Neural progenitor cell (in vitro differentiated cells): ENCODE measurements at places on chromosomes 6 and 20. TPM values are rescaled to one million over a fixed set of nuclear protein-coding genes. Genes with fewer than 3 reads are reported as not detected.
A peak's percentile ranks its signal among the peaks of the same experiment; 100 is the strongest.

TENT5A gene
- 8.7 and 11.7 TPM in 2 replicates for total RNA-seq

DNA sequence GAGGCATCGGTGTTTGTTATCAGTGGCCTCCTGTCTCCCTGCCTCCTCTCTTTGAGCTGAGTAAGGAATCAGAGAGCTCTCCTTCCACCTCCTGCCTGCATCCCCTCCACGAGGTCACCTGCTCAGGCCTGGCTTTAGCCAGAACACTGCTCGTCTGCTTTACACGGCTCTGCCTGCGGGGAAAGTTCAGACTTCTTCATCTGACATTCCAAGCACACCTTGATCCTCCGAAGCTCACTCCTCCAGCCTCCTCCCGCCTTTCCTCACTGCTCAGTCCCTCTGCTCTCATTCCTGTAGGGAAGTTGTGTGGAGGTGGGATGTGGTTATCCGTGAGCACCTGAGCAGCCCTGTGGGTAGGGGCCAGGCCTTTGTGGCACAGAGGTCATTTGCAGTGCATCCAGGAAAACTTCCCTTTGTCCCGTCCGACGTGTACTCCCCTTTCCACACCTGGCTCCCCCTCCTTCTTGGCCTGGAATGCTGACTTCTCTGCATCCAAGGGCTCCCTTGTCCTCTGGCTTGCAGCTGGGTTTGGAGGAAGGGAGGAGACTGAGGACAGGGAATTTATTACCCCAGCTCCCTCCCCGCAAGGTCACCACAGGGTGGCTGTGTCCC, 12.8 kb upstream of the CCDC167 start:
- peak; percentile 34 for DNase-seq

GRCh38 chr20:50837532-50838321, 42.9 kb downstream of the BCAS4 start:
- no peak for DNase-seq

- DNase-seq, result no peak
Measured at GRCh38 chr6:34563513-34563870, 7.4 kb upstream of the SPDEF start.

TMEM151B gene
- 0.13 and 1.4 TPM in 2 replicates for total RNA-seq

DNA sequence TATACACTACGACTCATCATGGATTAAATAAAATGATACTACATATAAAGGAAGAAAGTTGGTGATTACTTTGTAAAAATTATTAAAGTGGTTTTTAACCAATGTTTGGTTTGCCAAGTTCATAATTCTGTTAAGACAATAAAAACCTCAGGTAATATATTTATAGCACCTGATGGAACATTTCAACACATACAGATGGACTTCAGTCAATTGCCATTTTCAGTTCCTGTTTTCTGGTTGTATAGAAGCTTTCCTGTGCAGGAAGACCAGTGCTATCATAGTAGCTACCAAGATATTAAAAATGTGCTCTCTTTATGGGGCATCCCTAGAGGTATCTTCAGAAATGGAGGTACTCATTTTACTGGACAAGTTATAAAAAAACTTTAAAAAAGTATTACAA, 1686.4 kb downstream of the GRIK2 start:
- no peak for DNase-seq

RSPO3 gene
- 0.81 and 2.4 TPM in 2 replicates for total RNA-seq

BPIFB4 gene
- not detected in 2 replicates for total RNA-seq

RAB32 gene
- total RNA-seq, result 4.3 and 6.6 TPM in 2 replicates

- peak; percentile 63 for DNase-seq
Measured at GRCh38 chr6:44247338-44248302, 719 bp downstream of the HSP90AB1 start.

DNA sequence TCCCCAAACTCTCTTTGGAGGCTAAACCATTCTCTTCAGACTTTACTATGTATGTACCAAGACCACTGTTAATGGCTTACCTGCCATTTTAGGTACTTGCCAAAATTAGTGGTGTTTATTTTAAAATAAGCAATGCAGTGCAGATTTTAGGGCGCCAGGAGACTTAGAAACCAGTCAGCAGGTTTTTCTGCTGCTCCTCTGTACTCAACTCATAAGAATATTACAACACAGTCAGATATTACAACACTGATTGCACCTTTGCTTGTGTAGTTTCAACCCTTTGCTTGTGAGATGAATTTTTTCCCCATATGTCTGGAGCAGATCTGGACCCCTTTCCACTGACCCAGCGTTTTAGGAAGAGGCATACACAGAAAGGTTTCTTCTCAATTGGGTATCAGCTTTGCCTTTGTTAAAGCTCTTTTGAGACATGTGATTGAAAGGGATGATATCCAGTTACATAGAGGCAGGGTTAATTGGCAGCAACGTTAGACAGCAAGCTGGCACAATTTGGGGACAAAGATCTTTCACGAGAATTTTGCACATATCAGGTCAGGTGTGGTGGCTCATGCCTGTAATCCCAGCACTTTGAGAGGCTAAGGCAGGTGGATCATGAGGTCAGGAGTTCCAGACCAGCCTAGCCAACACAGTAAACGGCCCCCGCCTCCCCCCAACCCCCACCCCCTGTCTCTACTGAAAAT, 6.2 kb downstream of the TTPAL start:
- no peak for DNase-seq

DNA sequence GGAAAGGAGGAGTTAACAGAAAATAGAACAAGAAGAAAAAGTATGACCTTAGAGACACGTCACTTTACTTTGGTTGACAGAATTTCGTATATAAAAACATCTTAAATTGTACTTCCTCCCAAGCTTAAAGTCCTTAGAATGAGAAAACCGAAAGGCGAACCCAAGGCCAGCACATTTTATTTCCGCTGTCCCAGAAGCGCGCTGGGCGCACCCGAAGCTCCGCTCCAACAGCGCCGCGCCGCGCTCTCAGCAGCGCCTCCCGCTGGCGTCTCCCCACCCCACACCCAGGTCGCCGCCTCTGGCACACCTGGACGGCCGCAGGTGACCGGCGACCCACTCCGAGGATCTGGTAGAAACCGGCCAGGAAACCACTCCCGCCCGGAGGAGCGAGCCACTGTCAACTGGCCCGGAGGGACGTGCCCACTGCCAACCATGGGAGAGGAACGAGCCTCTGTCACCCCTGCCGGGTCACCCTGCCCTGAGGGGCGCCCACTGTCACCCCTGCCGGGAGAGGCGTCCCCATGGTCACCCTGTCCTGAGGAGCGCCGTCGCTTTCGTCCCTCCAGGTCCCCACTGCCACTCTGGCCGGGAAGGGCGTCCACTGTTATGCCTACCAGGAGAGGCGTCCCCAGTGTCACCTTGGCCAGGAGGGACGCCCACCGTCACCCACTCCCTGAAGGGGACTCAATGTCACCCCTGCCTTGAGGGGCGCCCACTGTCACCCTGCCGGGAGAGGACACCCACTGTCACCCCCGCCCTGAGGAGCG, 824 bp downstream of the MPC1 start:
- DNase-seq, result peak; percentile 73

DNA sequence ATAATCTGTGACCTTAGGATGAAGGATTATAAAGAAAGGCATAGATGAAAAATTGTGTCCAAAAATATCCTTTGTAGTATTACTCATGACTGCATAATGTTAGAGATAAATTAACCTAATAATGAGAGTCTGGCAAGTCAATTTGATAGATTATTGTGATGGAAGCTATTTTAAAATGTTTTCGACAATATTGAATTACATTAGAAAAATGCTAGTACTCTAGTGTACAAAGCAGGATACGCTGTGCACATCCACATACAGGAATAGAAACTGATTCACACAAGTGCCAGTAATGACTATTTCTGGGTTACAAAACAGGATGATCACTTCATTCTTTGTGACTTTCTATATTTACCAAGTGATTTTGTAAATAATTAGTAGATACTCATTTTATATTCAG, 3.3 kb downstream of the SLC17A2 start:
- no peak for DNase-seq

DNA sequence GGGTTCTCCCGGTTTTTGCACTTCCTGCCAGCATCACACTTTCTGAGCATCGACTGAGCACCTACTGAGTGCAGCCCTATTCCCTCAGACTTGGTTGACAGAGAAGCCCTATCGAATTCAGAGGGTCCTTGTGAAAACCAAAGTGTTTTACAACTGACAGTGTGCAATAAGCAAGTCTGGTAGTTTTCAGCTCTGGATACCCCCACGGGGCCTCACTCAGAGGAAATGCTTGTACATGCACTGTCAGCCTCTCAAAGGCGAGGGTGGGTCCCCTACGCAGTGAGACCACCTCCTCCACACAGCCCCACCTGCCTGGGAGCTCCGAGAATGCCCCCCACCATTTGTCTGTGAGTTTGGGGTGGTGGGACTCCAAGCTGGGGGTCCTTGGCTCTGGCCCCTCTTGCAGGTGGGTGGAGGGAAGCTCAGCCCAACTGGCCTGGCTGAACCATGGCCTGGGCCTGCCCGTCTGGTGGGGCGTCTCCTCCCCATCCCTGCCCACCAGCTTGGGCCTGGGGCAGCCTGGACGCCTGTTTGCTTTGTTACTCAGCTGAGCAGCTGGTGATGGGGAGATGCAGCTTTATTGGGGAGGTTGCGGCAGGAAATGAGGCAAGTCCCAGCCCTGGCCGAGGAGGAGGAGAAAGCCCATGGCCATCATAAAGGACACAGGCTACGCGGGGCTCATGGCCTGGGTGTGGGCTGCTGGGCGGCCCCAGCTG, 1.7 kb downstream of the SPDEF start:
- DNase-seq, result no peak

DNA sequence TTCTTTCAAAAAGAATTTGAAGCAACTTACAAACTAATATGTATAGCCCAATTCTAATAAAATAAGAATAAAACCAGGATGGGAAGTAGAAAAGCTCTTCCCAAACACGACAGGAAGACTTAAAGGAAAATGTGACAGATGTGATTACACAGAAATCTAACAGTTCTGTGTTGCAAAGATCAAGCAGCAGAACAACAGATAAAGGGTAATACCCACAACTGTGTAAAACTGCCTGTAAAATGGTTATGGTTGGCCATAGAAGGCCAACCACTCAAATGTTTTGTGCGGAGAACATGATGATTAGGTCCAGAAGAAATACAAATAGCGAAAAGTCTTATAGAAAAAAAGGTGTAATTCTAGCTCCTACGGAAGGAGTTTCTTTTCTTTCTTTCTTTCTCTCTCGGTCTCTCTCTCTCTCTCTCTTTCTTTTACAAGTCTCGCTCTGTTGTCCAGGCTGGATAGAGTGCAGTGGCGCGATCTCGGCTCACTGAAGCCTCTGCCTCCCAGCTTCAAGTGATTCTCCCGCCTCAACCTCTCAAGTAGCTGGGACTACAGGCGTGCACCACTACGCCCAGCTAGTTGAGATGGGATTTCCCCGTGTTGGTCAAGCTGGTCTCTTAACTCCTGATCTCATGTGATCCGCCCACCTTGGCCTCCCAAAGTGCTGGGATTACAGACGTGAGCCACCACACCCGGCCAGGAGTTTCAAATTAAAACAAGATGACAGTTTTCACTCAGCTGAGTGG, 128.5 kb downstream of the QRSL1 start:
- DNase-seq, result no peak

C6orf15 gene
- total RNA-seq, result not detected in 2 replicates

DNA sequence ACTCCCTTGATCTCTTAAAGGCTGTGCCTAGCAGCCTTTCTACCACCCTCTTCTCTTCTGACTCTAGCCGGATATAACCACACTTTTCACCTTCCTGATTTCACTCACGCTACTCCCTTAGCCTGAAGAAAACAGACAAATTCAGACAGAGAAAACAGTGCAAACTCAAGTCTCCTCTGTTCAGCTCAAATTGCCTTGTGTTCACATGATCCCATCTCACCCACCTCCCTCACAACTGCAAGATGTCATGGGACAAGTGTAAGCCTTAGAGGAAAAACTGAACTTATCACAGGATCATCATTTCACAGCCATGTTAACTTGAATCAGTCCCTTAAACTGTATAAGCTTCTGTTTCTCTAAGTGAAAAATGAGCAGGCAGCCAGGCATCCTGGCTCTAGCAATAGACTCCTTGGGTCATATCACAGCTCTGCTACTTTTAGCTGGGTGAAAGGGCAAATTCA, 66.5 kb upstream of the TENT5A start:
- no peak for DNase-seq

- DNase-seq, result no peak
Measured at GRCh38 chr6:79072640-79073181, 5.3 kb downstream of the PHIP start.

DNA sequence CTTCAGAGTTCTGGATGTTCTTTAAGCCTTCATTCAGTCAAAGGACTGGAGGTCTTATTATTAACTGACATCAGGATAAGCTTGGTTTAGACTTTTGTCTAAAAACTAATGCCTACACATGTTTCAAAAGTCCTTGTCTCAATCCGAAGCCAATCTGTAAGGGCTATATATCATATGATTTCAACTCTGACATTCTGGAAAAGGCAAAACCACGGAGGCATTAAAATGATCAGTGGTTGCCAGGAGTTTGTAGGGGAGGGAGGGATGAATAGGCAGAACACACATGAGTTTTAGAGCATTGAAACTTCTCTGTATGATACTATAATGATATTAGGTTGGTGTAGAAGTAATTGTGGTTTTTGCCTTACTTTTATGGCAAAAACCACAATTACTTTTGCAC, 1285.8 kb upstream of the CITED2 start:
- no peak for DNase-seq

DNA sequence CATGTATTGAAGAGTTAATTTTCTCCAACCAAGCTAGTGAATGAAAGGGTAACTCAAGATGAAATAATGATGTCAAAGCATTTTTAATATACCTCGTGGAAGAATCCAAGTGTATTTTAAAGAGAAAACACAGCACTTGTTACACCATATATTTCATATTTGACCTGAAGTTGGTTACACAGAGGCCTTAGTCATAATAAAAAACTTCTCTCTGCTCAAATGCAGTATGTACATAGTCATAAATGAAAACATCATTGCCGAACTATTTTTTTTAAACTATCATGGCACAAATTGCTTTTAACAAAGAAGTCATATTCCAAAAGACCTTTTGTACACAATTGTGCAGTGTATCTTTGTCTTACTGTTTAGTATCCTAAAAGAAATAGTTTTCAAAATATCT, 43.0 kb downstream of the BACH2 start:
- no peak for DNase-seq

KIAA1755 gene
- total RNA-seq, result 0.22 TPM in 2 replicates
